LNCaP clone FGC (cell line): ENCODE measurements at places on chromosomes 5 and 9.

DNA sequence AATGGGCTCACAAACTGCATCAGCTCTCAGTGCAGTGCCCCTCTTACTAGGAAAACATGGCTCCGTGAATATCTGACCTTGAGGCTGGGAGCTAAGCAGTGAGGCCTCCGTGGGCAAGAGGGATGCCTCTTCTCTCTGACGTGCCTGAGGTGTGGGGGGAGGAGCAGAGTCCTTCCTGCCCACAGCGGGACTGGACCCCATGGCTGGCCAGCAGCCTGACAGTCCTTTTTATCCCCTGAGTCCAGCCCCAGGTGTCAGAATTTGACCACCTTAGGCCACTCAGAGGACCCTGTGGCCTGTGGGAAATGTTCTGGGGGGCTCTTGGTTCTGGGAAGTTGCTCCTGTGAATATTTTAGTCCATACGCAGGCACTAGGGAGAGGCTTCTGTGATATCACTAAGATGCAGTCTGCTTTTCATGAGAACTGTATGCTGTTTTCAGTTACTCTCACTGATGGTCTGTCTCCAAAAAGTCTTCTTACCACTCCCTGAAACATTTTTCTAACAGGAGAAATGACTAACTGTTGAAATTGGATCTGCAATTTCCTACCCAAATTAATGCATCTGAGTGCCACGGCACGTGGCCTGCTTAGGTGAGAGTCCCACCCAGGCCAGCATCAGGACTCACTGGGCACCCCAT, 23.4 kb downstream of the ANGPTL2 start:
- DNase-seq: no peak

DNA sequence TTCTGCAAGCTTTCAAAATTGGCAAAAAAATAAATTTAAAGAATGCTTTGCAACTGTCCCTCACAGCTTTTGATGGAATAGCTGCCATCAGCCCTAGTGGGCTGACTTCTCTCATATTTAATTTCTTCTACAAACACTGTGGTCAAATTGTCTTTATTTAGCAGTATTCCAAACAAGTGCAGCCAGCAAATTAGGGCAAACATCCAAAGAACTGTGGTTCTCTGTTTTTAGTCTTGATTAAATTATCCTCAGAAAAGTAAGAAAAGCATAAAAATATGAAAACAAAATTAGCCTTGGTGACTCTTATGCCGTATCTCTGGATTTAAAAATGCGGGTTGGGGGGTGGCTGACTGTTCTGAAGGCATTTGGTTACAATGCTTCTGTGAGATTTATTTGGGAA, 95.8 kb upstream of the RETREG1 start:
- DNase-seq: no peak

GRCh38 chr5:74320526-74320925, 320.0 kb downstream of the ENC1 start:
- no peak for DNase-seq

- no peak for DNase-seq
These were observed 31.7 kb downstream of the FAM81B start for GRCh38 chr5:95422838-95423237.

DNA sequence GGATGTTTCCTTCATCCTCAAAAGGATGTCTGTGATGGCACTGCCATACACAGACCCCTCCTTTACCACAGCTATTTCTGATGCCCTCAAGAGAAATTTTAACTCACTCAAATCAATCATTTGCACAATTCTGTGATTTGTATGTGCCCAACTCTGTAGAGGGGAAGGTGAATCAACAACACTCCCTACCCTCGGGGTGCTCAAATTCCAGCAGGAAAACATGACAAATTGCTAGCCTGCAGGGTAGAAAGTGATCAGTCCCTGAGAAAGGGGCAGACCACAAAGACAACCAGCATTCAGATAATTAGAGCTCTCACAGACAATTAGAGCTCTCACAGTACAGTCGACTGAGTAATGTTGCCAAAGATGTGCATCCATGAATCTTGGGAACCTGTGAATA, 45.3 kb upstream of the FOXE1 start:
- DNase-seq: no peak

GRCh38 chr9:100229561-100229960, 123.2 kb downstream of the TEX10 start:
- DNase-seq: no peak

DNA sequence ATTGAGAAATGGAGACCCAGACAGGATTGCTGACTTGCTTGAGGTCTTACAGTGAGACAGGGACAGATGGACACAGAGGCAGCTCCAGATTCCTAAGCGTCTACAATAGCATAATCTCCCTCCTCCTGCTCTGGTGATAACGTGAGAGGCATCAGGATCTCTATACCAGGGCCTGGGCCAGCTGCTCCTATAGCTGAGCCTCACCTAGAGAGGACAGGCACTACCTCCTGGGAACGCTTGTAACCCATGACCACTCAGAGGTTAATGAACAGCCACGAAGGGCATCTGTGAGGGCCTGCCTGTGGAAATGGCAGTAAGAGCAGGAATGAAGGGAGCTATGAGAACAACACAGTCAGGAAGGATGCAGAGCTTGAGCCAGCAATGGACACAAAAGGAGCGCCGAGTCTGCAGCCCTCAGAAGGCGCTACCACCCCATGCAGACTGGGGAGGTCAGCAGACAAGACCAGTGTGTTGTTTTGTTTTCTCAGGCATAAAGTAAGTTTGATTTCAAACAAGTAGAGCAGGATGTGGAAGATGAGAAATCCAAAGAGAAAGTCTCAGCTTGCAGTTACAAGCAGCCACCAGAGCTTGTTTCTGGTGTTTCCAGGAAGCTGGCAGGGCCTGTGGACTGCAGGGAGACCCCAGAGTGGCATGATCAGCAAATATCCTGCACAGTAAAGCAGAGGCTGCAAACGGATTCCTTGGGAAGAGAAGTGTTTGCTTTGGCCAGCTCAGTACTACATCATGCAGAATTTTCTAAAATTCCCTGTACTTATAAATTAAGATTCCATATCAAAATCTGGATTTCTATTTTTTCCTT, 17.4 kb downstream of the ANKS6 start:
- DNase-seq: peak; percentile 18

- no peak for DNase-seq
These were observed 342.7 kb upstream of the ADAMTS16 start for GRCh38 chr5:4797445-4797844.

GRCh38 chr9:120474591-120475243, 105.2 kb downstream of the CDK5RAP2 start:
- no peak for DNase-seq

- no peak for DNase-seq
These were observed 68.5 kb upstream of the SLC25A51 start for GRCh38 chr9:37972351-37972848.

DNA sequence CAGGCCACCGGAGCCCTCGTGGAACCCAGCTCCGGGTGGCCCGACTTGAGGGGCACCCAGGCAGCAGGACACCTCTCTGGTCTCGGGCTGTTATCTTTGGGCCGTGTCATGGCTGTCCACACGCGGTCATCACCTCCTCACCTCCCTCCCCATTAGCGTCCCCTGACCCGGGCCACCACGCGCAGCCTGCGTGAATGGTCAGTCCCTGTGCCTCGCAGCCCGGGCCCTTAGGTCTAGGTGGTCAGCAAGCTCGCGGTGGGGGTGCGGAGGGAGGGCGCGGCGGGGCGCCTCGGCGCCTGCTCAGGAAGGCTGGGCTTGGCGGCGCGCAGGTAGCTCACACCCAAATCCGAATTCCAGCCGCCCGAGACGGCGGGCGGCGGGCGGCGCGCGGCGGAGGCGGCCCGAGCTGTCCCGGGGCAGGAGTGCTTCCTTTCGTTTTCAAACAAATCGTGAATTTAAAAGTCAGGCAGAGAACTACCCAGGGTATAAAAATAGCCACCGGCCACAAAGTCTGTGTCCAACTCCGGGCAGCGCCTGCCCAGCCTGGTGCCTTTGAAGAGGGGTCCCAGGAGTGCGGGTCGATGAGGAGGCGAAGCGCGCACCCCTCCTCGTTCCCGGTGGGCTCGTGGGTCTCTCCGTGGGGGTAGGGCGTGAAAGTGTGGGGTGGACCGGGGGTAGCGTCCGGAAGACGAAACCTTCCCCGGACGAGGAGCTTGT, 1.0 kb upstream of the RXRA start:
- DNase-seq: no peak

DNA sequence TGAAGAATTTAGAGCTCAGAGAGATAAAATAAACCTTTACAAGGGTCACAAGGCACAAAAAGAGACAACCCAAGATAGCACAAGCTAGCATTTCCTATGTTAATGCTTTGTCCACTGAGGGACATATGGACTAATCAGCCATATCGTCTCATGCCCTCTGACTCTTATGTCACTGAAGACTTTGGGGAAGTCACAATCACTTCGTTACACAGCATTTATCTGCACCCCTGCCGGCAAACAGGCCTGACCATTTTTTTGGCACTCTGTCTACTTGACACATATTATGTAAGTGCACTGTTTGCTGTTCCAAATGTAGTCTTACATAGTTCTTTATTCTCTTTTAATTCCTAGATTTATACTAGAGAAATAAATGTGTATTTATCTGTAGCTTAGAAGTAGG, 13.9 kb upstream of the BNC2 start:
- no peak for DNase-seq

DNA sequence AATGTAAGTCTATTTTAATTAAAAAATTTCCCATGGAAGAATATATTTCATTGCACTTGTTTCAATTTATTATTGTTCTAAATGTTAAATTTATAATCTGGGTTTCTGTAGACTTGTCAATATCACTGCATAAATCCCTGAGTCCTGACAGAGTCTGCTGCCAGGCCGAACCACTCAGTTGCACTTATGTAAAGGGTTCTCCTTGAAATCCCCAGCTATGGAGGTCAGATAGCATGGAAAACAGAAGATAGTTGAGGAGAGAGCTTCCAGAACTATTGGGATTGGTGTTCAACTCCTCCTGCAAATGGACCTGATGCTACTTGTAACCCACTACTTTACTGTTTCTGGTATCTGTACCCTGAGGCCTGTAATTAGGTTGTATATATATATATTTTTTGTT, 37.2 kb downstream of the KDM4C start:
- DNase-seq: no peak

- DNase-seq: peak; percentile 43
These were observed 5.2 kb downstream of the FGF1 start for GRCh38 chr5:142680605-142681259.

- no peak for DNase-seq
These were observed 22.0 kb downstream of the DDX31 start for GRCh38 chr9:132647806-132648205.

GRCh38 chr9:126421567-126422428, 95.2 kb downstream of the MVB12B start:
- DNase-seq: no peak

GRCh38 chr9:237141-237857, 22.6 kb downstream of the DOCK8 start:
- DNase-seq: no peak

GRCh38 chr9:123978981-123979380, 32.6 kb upstream of the LHX2 start:
- no peak for DNase-seq

DNA sequence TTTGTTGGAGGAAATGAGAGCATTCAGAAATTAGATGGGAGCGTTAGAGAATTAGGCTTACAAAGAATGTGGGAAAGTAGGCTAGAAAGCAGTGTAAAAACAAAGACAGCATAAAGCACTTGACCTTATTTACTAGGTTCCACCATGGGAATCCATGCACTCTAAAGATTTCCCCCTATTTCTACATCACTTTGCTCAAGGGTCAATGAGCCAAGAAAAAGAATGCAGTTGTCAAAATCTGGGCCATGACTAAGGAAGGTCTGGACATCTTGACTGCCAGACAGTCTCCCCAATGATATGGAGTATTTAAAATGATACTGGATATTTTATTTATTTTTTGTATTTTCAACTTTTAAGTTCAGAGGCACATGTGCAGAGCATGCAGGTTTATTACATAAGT, 3.4 kb downstream of the TLR4 start:
- no peak for DNase-seq

DNA sequence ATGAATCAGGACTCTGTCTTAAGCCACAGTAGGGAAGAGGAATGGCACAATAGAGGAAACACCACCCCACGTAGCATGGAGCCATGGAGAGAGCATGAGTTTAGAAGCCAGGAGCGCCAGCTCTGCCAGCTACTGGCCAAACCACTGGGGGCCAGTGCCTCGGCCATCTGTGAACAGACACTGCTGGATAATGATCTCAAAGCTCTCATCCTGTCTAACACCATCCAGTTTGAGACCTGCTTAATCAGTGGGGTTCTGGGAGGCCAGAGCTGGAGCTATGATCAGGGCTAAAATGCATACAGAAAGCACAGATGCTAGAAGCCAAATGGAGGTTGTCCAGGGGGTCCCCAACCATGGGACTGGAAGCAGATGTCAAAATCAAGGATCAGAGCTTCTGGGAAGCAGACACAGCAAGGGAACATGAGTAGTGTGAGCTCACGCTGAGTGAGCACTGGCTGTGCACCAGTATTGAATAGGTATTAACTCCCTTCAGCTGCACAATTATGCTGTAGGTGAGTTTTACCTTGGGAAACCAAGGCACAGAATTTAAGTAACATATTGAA, 92.7 kb downstream of the KCNIP1 start:
- no peak for DNase-seq

- no peak for DNase-seq
These were observed 87.9 kb upstream of the SLC24A2 start for GRCh38 chr9:19876569-19877316.

- no peak for DNase-seq
These were observed 209.0 kb downstream of the TTLL11 start for GRCh38 chr9:121884057-121884541.

- DNase-seq: no peak
These were observed 14.6 kb downstream of the URM1 start for GRCh38 chr9:128385496-128386460.

DNA sequence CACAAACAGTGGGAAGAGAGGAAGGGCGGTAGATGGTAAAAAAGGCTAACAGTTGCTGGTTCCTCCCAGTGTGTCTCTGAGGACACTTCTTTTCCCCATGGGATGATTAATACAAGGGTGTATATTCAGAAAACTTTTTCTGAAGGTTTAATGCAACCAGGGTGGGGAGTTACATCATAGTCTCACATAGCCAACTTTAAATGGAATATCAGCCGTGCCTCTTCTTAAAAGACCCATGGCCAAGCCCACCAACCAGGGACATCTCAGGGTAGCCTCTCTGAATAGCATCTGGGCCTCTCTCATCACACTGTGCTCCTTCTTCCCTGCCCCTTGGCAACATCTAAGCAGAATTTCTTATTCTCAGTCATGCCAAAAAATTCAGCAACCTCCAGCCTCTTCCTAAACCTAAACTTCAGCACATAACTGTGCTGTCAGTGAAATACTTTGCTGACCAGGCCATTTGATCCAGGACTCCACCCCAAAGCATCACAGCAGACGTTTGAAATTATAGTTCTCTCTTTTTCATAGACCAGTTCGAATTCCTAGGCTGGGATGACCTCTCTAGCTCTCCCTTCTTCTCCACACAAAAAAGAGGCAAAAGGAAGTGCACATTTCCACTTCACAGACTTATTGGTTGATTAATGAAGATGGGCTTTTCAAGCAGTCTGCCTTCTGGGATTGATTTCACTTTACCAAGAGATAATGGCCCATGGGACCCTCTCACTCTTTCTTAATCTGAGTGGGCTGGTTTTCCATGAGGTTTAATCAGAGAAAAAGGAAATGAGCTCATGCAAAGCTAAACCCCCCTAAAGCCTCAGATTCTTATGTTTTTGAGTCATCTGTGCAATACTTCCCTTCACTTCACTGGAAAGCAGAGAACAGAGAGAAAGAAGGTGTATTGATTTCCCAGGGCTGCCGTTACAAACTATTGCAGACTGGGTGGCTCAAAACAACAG, 85.1 kb upstream of the RAI14 start:
- DNase-seq: no peak
